ENCODE measurements at places on chromosomes 11 and 22.

DNA sequence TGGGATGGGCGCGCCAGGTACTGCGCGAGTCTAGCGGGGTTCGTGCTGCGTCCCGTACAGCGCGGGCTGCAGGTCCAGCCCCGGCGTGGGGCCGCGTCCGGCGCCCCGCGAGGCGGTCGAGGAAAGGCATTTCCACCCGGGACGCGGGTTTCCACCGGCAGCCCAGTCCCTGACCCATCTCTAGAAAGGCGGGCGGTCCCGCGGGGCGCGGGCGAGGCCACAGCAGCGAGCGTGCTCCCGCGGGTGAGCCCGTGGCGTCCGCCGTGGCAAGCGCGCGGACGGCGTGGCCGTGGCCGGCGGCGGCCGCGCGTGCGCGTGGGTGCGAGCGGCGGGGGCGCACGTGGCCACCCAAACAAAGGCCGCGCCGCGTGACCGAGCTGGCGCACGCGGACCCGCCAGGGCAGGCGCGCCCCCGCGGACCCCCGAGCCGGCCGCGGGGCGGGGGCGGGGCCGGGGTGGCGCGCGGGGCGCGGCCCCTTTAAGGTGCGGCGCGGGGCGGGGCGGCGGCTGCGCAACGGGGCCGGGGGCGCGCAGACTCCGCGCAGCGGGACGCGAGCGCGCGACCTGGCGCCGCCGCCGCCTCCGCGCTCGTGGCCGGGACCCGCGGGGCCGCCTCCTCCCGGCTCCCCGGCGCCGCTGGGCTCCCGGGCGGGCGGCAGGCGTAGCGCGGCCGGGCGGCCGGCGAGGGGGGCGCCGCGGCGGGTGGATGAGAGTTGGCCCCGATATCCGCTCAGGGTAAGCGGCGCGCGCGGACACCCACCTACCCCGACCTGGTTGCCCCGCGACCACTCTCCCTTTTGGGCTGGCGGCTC, 39.3 kb upstream of the CELSR1 start:
- DNase-seq: peak; percentile 52

DNA sequence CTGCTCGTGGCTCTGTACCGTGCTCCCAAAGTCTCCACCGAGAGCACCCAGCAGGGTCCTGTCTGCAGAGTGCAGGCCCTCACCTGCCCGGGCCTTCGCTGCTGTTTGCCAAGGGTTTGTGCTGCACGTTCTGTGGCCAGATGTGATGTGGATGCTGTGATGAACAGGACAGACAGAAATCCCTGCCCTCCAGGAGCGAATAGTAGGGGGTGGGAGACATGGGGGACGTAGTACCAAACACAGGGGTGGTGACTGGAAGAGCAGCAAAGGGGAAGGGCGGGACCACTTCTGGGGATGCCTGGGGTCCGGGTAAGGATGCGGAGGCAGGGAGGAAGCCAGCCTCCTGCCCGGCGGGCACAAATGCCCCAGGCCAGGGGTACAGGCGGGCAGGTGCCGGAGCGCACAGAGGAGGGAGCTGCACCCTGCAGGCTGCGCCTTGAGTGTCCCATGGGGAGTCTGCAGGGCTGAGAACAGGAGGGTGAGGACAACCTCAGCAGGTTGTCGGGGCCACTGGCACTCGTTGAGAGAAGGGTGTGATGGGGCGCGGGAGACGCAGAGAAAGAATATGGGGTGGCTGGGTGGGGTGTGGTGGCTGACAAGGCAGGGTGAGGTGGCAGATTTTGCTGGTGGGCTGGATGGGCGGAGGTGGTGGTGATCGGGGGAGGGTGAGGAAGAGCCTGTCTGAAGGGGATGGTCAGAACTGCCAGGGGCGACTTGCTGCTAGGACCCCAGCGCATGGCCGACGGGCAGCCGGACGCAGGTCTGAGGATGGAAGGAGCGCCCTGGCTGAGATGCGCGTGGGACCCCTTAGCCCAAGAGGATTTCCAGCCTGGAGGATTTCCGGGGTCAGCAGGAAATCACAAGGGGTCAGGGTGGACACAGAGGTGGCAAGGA, 16.3 kb upstream of the CTSD start:
- DNase-seq: no peak

DNA sequence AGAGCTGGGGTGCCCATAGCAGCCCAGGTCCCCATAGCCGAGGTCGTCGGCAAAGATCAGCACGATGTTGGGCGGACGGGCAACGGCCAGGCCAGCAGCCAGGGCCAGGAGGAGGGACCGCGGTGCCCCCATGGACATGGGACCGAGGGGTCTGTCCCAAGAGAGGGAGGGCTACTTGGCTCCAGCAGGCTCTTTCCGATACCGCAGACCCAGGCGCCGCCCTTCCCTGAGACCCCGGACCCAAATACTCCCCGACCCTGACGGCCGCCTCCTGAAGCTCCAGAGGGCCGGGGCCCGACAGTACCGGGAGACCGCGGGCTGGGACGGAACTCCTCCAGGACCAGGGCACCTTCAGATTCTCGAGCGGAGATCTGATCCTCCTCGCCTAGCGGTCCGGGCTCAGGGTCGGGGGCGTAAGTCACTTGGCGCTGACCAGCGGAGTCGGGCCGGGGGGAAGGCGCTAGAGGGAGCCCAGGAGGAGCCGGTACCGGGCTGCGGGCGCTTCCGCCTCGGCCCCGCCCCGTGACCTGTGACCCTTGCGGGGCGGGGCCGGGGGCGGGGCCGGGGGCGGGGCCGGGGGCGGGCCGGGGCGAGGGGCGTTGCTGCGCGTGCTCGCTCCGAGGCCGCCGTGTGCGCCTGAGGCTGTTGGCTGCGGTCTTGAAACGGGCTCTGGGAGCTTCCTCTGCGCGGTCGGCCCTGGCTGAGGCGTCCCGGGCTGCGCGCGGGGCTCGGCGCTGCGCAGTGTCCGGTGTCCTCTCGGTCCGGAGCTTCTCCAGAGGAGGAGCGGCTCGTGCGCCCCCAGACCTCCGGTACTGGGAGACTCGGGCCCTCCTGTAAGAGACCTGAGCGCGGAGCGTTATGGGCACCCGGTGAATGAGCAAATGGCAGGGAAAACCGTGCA, at the start of gene ARSA:
Gene ARSA (minus strand): TSS at position 511 of the 901 bp plus-strand sequence. CDS start 373 bp downstream, at position 138.
- peak; percentile 59 for DNase-seq

DNA sequence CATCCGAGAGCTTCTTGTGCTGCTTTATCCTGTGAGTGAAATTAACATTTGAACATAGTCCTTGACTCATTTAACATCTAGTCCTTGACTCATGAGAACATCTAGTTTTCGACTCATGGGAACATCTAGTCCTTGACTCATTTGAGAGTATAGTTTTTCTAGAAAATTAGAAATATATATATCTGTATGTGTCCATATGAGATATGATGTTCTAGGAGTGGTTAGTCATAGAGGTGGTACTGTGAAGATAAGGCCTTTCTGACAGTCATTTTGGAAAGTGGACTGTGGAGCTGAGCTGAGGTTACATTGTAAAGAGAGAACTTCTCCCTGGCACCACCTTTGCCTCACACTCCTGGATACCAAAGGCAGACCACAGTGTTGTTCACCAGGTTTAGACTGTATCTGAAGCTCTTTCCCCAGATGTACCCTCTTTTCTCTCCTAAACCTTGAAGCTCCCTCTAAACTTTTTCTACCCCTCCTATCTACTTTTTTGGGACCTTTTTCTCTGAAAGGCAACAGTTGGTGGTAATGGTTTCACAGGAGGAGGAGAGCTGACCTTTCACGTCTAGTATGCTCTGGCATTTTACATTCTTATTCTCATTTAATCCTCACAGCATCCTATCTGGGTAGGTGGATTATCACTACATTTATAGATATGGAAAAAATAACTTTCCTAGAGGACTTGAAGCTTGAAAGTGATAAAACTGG, 67.2 kb downstream of the PPP2R1B start:
- no peak for DNase-seq

- DNase-seq: no peak
Measured at GRCh38 chr11:9386901-9387300, 2.4 kb downstream of the IPO7 start.

- no peak for DNase-seq
Measured at GRCh38 chr22:23104187-23104971, 34.1 kb downstream of the GNAZ start.

- DNase-seq: no peak
Measured at GRCh38 chr22:40602231-40602630, 34.3 kb downstream of the MRTFA start.

All from activated CD8-positive, alpha-beta memory T cell treated with anti-CD3 and anti-CD28 coated beads for 1 hour (primary cell).